ENCODE measurements at places on chromosomes 13 and 19. TPM values are rescaled to one million over a fixed set of nuclear protein-coding genes. Genes with fewer than 3 reads are reported as not detected.
A peak's percentile ranks its signal among the peaks of the same experiment; 100 is the strongest.

The STK24 gene
- total RNA-seq = 71.7 TPM

The ATXN8OS gene
- total RNA-seq = not detected

The CD70 gene
- not detected for total RNA-seq

The NCR1 gene
- total RNA-seq = 0.27 TPM

The LRRC4B gene
- total RNA-seq = 0.62 TPM

The SHD gene
- not detected for total RNA-seq

- no peak for DNase-seq
Measured at GRCh38 chr19:14603990-14604387, 21.1 kb downstream of the CLEC17A start.

DNA sequence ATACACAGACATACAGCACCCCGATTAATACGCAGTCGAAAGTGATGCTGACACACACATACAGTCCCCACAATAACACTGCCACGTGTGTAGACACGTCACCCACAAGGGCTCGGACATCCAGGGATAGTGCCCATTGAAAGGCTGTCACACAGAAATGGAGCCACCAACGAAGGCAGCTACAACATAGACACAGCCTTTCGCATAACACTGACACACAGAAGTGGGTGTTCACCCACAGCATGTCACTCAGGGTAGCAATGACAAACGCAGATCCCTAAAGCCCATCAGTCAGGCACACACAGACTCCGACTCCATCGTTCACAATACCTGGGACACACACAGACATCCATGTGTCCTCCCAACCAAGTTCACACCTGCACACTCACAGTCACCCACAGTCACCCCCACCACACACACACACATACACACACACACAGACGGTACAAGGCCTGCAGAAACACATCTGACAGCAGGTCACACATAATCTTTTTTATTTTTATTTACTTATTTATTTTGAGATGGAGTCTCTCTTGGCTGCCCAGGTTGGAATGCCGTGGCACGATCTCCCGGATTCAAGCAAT lies 10.4 kb upstream of the NANOS3 start:
- DNase-seq = no peak

GRCh38 chr13:97710797-97711196 lies 242.7 kb upstream of the IPO5 start:
- DNase-seq = no peak

- DNase-seq = peak; percentile 28
Measured at GRCh38 chr19:48182434-48182833, 12.0 kb downstream of the ZSWIM9 start.

DNA sequence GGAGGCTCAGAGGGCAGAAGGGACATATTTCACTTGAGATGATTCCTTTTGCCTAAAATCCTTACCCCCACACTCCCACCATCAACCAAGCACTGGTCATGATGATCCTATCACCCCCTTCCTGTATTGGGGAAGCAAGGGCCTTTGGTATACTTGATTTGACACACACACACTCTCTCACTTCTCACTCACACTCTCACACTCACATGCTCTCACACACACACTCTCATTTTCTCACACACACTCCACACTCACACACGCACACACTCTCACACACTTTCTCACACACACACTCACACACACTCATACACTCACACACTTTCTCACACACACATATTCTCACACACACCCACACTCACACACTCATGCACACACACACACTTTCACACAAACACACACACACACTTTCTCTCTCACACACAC lies 8.6 kb downstream of the RGCC start:
- DNase-seq = no peak

GRCh38 chr19:44677019-44677811 lies 5.9 kb downstream of the CEACAM19 start:
- no peak for DNase-seq

- DNase-seq = peak; percentile 100
Measured at GRCh38 chr19:45485305-45486077, 11.4 kb downstream of the RTN2 start.

DNA sequence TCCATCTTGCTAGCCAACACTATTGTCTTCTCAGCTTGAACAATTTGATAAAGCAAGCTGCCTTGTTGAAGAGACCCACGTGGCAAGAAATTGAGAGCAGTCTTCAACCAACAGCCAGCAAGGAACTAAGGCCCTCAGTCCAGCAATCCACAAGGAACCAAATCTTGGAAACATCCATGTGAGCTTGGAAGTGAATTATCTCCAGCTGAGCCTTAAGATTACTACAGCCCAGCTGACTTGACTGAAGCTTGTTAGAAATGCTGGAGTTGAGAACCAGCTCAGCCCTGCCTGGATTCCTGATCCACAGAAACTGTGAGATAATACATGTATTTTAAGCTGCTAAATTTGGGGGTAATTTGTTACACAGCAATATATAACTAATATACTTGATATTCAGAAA lies 26.2 kb upstream of the DCT start:
- no peak for DNase-seq

DNA sequence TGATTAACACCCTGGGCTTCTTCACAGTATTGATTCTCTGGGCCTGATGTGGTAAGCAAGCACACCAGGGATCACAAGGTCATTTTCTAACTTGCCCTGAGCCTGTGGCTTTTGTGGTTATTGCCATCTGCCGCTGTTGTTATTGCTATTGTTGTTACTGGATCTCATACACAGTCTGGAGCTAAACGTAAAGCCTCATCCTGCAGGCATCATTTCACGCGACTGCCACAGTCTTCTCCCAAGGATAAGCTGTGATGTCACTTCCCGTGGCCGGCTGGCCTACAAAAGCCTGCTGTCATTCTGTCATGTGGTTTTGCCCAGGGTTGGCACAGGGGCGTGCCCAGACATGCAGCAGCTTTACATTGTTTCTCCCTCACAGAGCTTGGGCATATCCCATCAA lies 154.0 kb upstream of the GPR12 start:
- no peak for DNase-seq

DNA sequence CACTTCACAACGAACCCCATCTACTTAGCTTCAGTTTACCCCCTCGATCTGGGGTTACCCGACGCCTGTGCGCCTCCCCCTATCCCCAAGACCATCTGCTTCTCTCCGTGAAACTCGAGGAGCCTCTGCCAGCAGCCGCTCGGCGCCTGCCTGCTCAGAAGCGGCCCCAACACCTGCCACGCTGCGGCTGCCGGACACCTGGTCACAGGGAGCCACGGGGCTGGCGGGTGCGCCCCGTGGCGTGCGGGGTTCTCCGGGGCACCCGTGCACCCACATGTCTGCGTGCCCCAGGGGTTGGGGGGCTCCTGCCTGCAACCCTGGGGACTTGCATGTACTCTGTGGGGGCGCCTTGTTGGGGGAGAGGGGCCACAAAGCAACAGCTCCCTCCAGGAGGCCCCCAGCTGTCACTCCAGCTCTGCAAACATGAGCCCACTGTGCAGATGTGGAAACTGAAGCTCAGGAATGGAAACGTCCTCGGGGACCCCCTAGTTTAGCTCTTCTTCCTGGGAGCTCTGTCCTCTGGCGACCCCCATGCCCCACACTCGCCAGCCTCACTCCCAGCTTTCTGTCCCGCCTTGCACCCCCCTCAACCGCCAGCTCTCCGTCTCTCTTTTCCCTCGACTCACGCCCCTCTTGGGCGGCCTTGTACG lies 7.0 kb upstream of the SEMA6B start:
- DNase-seq = no peak
